ENCODE measurements at places on chromosomes 4 and X.

DNA sequence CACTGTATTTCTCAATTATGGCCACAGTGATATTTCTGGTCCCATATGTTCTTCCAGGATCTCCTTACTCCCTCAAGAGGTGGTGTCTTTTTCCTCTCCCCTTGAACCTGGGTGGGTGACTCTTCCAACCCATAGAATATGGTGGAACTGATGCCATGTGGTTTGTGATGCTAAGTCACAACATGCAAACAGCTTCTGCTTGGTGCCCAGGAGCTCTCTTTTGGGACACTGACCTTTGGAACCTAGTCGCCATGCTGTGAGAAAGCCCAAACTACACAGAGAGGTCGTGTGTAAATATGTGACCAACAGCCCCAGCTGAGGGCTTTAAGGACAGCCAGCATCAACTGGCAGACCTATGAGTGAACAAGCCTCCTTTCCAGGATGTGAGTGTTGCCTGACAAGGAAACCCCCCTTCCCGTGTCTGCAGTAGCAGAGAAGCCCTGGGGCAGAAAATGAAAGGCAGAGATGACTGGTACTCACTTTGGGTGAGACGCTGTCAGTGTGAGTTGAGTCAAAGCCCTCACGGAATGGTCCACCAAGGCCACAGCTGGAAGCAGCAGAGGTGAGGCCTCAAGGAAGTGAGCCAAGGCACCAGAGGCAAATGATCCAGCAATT lies 223.4 kb downstream of the BCOR start:
- ATAC-seq: peak; percentile 95

GRCh38 chr4:122703868-122704267 lies 28.6 kb upstream of the BBS12 start:
- no peak for ATAC-seq

DNA sequence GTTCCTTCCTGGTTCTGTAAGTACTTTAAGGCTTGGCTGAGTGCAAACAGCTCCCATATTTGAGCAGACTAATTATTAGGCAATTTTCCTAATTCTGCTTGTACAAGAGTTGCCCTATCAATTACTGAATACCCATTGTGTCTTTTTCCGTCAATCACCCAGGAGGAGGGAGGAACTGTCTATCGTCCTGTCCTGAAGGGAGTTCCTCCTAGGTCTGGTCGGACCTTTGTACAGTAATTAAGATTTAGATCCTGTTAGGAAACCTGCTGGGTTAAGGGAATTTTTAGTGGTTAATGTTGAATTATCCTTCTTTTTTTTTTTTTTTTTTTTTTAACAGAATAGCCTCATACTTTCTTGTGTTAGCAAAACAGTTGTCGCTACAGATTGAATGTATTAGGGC lies 130.1 kb downstream of the KDM6A start:
- ATAC-seq: no peak

GRCh38 chrX:94058728-94059382 lies 384.8 kb downstream of the FAM133A start:
- no peak for ATAC-seq

DNA sequence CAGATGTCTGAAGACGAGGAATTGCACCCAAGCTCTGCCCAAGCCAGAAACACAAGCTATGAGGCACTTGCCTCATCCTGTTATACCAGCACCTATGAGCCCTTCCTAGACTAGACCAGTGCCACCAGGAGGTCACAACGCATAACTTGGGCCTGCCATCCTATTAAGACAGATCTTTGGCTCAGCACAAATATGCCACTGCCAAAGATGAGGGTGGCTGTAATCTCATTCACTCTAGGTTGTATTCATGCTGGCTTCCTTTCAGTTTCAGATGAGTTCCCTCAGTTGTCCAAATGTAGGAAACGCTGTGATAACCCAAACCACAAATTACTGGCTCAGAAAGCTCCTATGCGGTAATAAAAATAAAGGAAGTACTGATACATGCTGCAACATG lies 76.5 kb upstream of the CITED1 start:
- no peak for ATAC-seq

DNA sequence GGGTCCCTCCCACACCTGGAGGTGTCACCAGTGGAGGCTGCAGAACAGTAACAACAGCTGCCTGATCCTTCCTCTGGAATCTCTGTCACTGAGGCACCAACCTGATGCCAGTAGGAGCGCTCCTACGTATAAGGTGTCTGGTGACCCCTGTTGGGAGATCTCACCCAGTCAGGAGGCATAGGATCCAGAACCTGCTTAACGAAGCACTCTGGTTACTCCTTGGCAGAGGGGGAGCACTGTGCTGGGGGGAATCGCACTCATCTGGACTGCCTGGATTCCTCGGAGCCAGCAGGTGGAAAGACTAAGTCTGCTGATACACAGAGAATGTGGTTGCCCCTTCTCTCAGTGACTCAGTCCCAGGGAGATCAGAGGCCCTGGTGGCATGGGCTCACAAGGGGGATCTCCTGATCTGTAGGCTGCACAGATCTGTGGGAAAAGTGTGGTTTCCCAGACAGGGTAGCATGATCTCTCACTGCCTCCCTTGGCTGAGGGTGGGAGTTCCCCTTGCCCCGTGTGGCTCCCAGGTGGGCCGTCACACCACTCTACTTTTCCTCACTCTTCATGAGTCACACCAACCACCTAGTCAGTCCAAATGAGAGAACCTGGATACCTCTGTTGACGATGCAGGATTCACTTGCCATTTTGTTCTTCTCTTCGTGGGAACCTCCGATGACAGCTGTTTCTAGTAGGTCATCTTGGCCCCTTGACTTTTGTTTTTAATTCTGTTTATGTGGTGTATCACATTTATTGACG lies 305.9 kb downstream of the IDS start:
- peak; percentile 64 for ATAC-seq

GRCh38 chrX:107723511-107723910 lies 52.1 kb downstream of the TSC22D3 start:
- no peak for ATAC-seq

- ATAC-seq: no peak
These were observed 229.2 kb upstream of the AGA start for GRCh38 chr4:177671387-177671786.

GRCh38 chr4:146222313-146222712 lies 8.0 kb downstream of the REELD1 start:
- no peak for ATAC-seq

GRCh38 chr4:78565971-78566372 lies 14.4 kb downstream of the ANXA3 start:
- ATAC-seq: no peak

DNA sequence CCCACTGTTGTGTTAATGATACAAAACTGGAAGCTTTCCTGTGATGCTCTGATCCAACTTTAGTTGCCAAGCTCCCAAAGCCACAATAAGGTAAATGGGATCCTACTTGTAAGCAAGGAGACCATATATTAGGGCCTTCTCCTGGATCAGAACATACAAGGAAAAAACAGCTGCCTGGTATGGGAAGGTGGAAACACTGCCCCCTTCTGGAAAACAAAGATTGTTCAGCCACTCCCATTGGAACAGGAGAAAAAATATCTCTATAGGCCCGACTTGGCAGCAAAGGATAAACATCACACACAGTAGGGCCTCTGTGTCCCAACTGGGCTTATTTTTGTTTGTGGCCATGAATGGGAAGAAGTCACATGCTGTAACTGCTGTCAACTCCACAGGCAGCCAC lies 166.5 kb downstream of the TBX22 start:
- ATAC-seq: no peak

DNA sequence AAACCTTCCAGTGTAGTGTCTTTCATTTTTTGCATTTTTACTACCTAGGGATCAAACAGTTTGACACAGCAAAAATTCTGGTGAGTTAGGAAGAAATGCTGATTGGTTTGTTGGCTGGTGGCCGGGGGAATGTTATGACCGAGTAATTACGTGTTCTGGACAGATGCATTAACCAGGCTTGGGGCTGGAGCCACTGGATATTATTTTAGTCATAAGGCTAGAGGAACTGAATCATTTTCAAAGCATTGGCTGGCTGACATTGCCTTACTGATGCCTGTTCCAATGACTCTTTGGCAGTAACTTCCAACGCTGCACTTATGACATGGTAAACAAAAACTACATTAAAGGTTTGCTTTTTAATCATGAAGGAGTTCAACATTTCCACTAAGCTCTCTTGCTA lies 84.6 kb downstream of the FBXO8 start:
- no peak for ATAC-seq

GRCh38 chr4:36316607-36317006 lies 35.2 kb downstream of the DTHD1 start:
- no peak for ATAC-seq

- ATAC-seq: no peak
These were observed 21.1 kb downstream of the MAGEB16 start for GRCh38 chrX:35819241-35819640.

GRCh38 chr4:15003891-15004738 lies 1.8 kb downstream of the CPEB2 start:
- ATAC-seq: peak; percentile 6

DNA sequence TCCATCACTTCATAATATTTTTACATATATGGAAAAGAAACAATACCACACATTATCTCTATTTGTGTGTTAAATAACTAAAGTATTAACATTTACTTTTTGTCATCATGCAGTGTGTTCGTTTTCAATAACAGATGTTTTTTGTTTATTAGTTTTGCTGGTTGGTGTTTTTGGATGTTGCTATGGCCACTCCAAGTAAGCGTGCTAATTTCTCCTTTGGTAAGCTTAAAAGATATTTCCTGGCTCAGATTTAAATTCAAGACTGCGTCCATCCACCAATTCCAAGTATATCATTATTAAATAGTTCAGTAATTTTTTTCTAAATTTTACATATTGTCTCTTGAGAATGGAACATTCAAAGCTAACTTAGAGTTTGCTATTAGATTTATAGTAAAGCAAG lies 235.4 kb upstream of the IL1RAPL1 start:
- no peak for ATAC-seq

- ATAC-seq: no peak
These were observed 19.7 kb downstream of the TBC1D14 start for GRCh38 chr4:6929339-6929811.

- ATAC-seq: no peak
These were observed 22.2 kb downstream of the BTC start for GRCh38 chr4:74772106-74772505.

GRCh38 chr4:70705183-70706043 lies 16.4 kb upstream of the RUFY3 start:
- peak; percentile 84 for ATAC-seq

DNA sequence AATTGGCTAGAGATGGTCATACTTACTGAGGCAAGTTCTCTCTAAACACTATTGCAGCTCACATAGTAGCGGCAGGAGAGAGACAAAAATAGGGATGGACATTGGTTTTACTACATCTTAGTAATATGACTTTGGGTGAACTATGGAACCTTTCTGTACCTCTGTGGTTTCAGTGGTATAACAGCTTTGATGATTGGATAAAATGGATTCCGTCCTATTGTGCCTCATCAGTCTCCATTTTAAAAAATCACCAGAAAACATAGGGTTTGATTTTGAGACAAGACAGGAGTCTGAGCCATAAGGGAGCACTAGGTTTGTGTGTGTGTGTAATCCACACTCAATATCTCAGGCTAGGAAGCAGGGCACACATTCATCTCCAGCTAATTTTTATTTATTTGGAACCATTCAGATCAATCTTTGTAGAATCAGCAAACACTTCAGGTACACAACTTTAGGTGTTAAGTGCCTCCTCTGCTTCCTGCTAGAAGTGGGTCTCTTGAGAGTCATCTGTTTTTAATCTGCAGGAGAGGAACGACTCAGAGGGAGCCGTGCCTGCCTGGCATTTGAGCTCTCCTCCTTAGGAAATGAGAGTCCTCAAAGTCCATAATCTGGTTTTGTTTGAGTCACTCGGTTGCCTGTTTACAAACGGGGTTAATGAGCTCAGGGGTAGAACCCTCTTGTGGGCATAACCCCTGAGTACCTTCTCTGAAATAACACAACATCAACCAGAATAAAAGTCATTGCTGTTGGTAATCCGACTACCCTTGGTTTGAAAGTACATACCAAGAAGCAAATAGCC lies 238.5 kb upstream of the BOD1L1 start:
- no peak for ATAC-seq

GRCh38 chr4:37320513-37321235 lies 76.1 kb downstream of the NWD2 start:
- ATAC-seq: no peak

DNA sequence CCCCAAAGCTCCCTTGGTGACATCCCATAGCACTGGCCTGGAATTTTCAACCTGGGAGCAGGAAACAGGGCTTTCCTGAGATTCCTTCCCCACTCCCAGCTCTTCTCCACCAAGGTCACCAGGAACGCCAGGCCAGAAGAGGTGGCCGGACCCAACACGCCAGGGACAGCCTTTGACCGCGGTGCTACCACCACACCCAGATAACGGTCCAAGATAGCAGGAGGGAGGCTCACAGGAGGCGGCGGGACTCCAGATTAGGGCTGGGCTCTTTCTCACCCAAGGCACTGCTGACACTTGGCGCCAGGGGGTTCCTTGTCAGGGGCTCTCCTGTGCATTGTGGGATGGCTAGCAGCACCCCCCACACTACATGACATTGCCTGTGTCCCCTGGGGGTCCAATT lies 22.9 kb downstream of the ZFYVE28 start:
- no peak for ATAC-seq

- no peak for ATAC-seq
These were observed 36.1 kb upstream of the CORIN start for GRCh38 chr4:47873877-47874541.

- ATAC-seq: no peak
These were observed 15.7 kb downstream of the SH2D1A start for GRCh38 chrX:124362072-124362471.

- no peak for ATAC-seq
These were observed 114.5 kb upstream of the RBPJ start for GRCh38 chr4:26206339-26206738.

GRCh38 chr4:93870876-93871458 lies 42.4 kb downstream of the ATOH1 start:
- no peak for ATAC-seq
